ENCODE measurements at places on chromosomes 6 and 20. TPM values are rescaled to one million over a fixed set of nuclear protein-coding genes. Genes with fewer than 3 reads are reported as not detected.

- no peak for DNase-seq
Measured at GRCh38 chr20:57190536-57191264, 75.7 kb downstream of the BMP7 start.

The CLVS2 gene
- 34.2 TPM for total RNA-seq

- DNase-seq = no peak
Measured at GRCh38 chr6:27700337-27700736, 211.9 kb downstream of the OR2B2 start.

The MYCT1 gene
- 4.5 TPM for total RNA-seq

- DNase-seq = no peak
Measured at GRCh38 chr6:142679907-142680700, 264.9 kb downstream of the HIVEP2 start.

DNA sequence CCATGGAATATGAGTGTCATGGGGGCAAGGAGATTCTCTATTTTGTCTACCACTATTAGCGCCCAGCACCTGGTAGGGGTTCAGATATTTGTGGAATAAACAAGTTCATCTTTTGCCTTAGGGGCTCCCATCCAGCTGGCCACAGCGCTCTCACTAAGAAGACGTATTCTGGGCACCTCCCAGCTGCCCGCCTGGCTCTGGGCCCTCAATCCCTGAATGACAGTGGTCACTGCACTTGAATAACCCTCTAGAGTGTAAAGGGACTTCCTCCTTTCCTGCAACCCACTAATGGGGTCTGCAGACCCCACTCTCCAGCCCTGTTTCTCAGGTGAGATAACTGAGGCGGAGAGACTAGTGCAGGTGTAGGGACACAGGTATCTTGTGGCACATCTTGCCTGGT, 36.2 kb downstream of the SNX5 start:
- DNase-seq = no peak

Data from frontal cortex (tissue), 4 donors.